GM23338 (cell line): ENCODE measurements at places on chromosomes 11 and 22. TPM values are rescaled to one million over a fixed set of nuclear protein-coding genes. Genes with fewer than 3 reads are reported as not detected.

DNA sequence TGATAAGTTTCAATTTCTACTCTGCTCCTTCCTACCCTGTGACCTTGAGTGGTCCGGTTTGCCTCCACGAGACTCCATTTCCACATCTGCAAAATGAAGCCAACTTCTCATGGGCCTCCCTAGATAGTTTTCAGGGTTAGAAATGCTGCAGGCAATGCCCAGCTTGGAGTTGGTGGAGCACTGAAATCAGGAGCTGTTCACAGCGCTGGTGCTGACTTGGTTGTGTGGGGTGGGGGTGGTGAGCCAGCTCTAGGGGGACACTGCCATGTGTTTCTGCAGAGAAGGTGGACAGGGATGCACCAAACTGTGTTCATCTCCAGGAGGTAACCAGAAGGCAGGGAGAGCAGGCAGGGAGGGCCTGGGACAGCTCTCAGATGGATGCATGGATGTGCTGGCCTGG, 37.0 kb downstream of the SGSM1 start:
- DNase-seq: peak; percentile 26

DNA sequence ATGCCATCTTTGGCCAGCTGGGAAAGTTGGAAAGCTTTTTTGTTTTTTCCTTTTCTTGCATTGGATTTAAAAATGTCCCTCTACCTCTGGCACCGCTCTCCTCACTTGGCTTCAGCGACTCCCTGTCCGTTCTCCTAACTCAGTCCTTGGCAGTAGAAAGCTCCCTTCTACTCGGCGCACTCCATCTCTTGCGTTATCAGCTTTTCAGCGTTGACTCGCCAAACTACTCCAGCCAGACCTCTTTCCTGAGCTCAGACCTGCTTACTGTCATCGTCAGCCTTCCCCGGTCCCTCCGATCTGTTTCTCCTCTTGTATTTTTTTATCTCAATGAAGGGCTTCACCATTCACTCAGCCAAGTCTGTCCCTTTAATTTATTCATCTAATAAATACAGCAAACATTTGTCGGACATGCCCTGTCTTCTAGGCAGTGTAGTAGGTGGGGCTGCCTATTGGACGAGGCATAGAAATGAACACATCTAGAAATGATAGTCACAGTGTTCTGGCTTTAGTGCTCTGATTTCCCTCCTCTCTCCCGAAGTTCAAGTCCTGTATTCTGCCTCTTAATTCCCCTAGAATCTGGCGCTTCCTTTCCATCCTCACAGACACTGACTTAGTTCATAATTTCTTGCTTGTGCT, 839 bp downstream of the CEP164 start:
- no peak for DNase-seq

- no peak for DNase-seq
These were observed 732.1 kb downstream of the NELL1 start for GRCh38 chr11:21401496-21401895.

DNA sequence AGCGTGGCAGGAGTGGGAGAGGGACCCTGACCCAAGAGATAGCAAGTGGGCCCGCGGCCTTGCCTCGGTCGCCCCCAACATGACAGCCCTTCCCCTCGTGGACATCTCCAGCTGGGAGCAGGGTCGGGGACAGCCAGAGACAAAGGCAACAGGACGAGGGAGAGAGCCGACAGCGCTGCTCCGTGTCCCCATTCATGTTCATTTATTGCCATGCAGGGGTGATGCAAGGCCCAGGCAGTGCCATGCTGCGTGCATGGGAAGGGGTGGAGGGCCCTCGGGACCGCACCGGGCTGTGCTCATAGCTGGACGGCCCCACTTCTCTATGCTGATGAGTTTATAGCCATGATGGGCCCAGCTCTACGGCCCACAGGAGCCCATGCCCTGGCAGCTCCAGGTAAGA, 12.7 kb downstream of the MRPL23 start:
- DNase-seq: no peak

OR5W2 gene
- not detected in 2 replicates for polyA plus RNA-seq

ANGPTL5 gene
- polyA plus RNA-seq: not detected in 2 replicates

EED gene
- 23.9 and 29.7 TPM in 2 replicates for polyA plus RNA-seq
